ENCODE measurements at places on chromosomes 16 and 17.

DNA sequence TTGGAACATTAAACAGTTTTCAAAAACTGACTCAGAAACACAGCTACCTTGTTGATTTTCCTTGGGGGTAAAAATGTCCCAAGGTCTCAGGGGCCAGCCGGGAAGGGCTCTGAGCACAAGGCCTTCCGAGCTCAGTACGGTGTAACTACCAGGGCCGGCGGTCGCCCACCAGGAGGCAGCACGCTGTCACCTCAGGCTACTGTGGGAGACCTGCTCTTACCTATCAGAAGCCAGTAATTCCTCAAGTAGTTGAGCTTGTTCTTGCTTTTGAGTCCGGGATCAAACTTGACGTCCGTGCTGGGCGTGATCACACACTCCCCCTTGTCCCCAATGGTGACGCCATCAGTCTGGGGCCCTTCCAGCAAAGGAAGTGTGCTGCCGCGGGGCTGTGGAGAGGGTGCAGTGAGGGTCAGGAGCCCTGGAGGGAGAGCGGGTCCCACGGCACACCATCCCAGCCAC, 43.4 kb upstream of the ICAM2 start:
- peaks cover 26% of the 10 kb centered on the region for H3K4me1 ChIP-seq
- peaks cover 98% of the 10 kb centered on the region for H3K36me3 ChIP-seq
- H3K27me3 ChIP-seq = no peaks in the 10 kb centered on the region
- peak overlapping the region; percentile 43 for H3K27ac ChIP-seq
- peak overlapping the region; percentile 6 for H3K4me3 ChIP-seq

DNA sequence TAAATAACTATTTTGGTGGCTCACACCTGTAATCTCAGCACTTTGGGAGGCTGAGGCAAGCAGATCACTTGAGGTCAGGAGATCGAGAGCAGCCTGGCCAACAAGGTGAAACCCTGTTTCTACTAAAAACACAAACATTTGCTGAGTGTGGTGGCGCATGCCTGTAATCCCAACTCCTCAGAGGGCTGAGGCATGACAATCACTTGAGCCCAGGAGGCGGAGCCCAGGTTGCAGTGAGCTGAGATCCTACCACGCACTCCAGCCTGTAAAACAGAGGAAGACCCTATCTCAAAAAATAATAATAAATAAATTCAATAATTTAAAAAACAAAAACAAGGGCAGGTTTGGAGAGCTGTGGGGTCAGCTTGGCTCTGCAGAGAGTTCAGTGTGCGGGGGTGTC, 5.7 kb upstream of the SLC4A1 start:
- H3K4me3 ChIP-seq = no peak overlapping the region
- H3K36me3 ChIP-seq = no peaks in the 10 kb centered on the region
- no peak overlapping the region for H3K27ac ChIP-seq
- H3K27me3 ChIP-seq = peaks cover 4% of the 10 kb centered on the region

- H3K4me1 ChIP-seq = peaks cover 12% of the 10 kb centered on the region
- no peak overlapping the region for H3K4me3 ChIP-seq
- H3K27me3 ChIP-seq = no peaks in the 10 kb centered on the region
- DNase-seq = no peak
These were observed 110.4 kb downstream of the MSI2 start for GRCh38 chr17:57366558-57367351.

DNA sequence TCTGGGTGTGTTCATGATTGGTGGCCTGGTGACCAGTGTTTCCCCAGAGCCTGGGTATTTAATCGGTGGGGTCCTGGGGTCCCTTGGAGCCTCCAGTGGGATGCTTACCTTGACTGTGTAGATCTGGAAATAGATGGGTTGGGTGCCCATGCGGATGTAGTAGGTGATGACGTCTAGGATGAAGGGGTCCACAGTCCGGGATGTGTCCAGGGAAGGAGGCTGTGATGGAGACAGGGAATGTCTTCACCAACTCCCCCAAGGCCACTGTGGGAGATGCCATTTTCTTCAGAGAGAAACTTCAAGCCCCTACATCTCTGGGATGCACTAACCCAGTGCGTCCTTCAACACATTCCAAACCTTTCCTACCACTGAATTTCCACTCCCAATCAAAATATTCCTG, 24.1 kb upstream of the MFSD6L start:
- H3K36me3 ChIP-seq = no peaks in the 10 kb centered on the region
- peaks cover 15% of the 10 kb centered on the region for H3K27me3 ChIP-seq
- no peak overlapping the region for H3K4me3 ChIP-seq
- H3K27ac ChIP-seq = no peak overlapping the region
- no peak for DNase-seq

- DNase-seq = no peak
- no peaks in the 10 kb centered on the region for H3K27me3 ChIP-seq
- no peaks in the 10 kb centered on the region for H3K36me3 ChIP-seq
These were observed 284.6 kb upstream of the CDH5 start for GRCh38 chr16:66081775-66082366.

DNA sequence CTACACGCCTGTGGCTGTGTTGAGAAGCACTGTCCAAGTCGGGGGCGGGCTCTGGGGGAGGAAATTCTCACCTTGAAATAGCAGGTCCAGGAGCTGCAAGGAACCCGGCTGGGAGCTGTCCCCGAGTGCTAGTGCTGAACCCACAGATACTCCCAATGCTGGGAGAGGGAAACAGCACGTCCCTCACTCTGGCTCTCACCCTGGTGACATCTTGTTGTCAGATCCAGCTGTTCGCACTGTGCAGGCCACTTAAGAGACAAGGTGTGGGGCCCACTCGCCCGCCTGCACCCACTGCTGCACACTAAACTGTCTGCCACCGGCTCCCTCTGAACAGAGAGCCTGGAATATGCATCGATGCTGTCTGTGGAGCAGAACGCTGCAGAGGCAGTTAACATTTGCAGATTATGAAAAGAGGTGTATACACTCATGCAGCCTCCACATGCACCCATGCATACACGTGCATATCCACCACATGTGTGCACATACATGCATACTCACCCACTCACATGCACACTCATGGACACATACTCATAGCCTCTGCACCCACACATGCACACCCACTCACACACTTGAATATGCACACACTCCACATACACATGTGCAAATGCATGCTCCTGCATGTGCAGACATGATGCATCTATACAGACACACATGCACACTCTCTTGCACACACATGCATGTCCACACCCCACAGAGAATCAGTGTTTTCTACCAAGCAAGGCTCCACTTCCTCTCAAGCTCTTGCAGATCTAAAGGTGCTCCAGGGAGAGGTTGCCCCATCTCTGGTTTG, 42.0 kb downstream of the MGAT5B start:
- H3K4me3 ChIP-seq = no peak overlapping the region
- H3K4me1 ChIP-seq = no peaks in the 10 kb centered on the region
- H3K27ac ChIP-seq = no peak overlapping the region
- H3K36me3 ChIP-seq = no peaks in the 10 kb centered on the region
- peak; percentile 68 for DNase-seq

Data from lower lobe of right lung (tissue), 2 donors.